ENCODE measurements at places on chromosomes 4 and X. TPM values are rescaled to one million over a fixed set of nuclear protein-coding genes. Genes with fewer than 3 reads are reported as not detected.

FABP2 gene
- not detected for total RNA-seq

FDCSP gene
- total RNA-seq = not detected

IL9R gene
- not detected for total RNA-seq

WDR17 gene
- 1.4 TPM for total RNA-seq

CBR4 gene
- 17.4 TPM for total RNA-seq

SH3BP2 gene
- 25.0 TPM for total RNA-seq

PNCK gene
- 7.8 TPM for total RNA-seq

HCCS gene
- total RNA-seq = 52.5 TPM

FGB gene
- 1.8 TPM for total RNA-seq

PAGE2B gene
- total RNA-seq = not detected

TKTL1 gene
- 9.7 TPM for total RNA-seq

ATOH1 gene
- not detected for total RNA-seq

LRRC66 gene
- total RNA-seq = 0.50 TPM

DCAF8L2 gene
- not detected for total RNA-seq

RENBP gene
- total RNA-seq = 14.0 TPM

NDNF gene
- 0.50 TPM for total RNA-seq

TSPAN7 gene
- total RNA-seq = 123 TPM

MAGEA11 gene
- not detected for total RNA-seq

ACSL4 gene
- total RNA-seq = 41.8 TPM

GRCh38 chrX:44143061-44143602 is 169.9 kb upstream of the NDP start:
- no peak for DNase-seq

- DNase-seq = no peak
These were observed 161.1 kb downstream of the UNC5C start for GRCh38 chr4:95387719-95388118.

- DNase-seq = no peak
These were observed 366.7 kb downstream of the PCDH7 start for GRCh38 chr4:31086756-31087330.

- no peak for DNase-seq
These were observed 50.5 kb downstream of the CT47B1 start for GRCh38 chrX:120825146-120825545.

- DNase-seq = no peak
These were observed 26.5 kb upstream of the FUNDC1 start for GRCh38 chrX:44569122-44569521.

GRCh38 chrX:147832707-147833348 is 78.9 kb upstream of the FMR1 start:
- no peak for DNase-seq

GRCh38 chr4:104559502-104559901 is 64.8 kb upstream of the CXXC4 start:
- no peak for DNase-seq

- no peak for DNase-seq
These were observed 33.3 kb upstream of the TMEM184C start for GRCh38 chr4:147583876-147584275.

- no peak for DNase-seq
These were observed 10.2 kb downstream of the CRLF2 start for GRCh38 chrX:1202251-1202650.

DNA sequence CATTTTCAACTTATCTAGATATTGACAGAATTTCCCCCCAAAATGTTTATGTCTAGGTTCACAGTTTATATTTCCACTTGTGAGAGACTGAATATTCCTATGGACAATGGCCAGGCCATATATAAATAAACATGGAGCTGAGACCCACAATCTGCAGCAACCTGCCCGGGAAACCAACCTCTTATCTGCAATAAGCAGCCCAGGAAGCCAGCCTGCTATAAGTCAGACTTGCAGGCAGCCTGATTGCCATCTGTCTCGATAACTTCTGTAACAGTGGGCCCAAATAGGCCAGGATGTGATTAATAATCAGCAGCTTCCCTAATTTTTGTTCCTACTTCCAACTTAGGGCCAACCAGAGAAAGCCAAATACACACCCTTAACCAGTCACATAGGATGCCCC is 5.2 kb upstream of the NAP1L5 start:
- DNase-seq = no peak

- DNase-seq = no peak
These were observed 85.2 kb downstream of the PLAC1 start for GRCh38 chrX:134572816-134573682.

GRCh38 chr4:14168919-14169318 is 541.4 kb upstream of the BOD1L1 start:
- peak; percentile 47 for DNase-seq

GRCh38 chrX:39480963-39481362 is 616.8 kb downstream of the BCOR start:
- no peak for DNase-seq

GRCh38 chr4:125187226-125188176 is 127.3 kb upstream of the FAT4 start:
- peak; percentile 45 for DNase-seq

DNA sequence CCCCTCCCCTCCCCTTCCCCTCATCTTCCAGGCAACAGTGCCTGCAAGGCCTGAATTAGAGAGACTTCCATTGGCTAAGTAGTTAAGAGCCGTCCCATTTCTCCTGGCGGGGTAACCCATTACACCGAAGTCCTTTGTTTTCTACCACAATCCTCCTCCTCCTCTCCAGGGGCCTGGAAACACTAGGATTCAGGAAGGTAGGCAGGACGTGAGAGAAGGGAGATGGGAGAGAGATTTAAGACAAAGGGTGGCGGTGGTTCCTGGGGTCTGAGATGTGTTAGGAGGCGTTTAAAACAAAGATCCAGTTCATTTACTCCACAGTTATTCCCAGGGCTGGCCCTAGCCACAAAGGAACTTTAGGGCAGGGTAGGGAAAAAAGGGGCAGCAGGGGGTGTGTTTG is 28.0 kb downstream of the NYX start:
- DNase-seq = no peak

GRCh38 chr4:88158489-88159228 is at the start of gene ABCG2:
ABCG2 (minus strand) TSS chr4:88158639; CDS start chr4:88139995, 18,644 bp downstream.
- peak; percentile 22 for DNase-seq

- peak; percentile 41 for DNase-seq
These were observed 41.1 kb upstream of the WDR1 start for GRCh38 chr4:10157478-10158332.

- no peak for DNase-seq
These were observed 65.8 kb downstream of the ARHGEF6 start for GRCh38 chrX:136714626-136715599.

DNA sequence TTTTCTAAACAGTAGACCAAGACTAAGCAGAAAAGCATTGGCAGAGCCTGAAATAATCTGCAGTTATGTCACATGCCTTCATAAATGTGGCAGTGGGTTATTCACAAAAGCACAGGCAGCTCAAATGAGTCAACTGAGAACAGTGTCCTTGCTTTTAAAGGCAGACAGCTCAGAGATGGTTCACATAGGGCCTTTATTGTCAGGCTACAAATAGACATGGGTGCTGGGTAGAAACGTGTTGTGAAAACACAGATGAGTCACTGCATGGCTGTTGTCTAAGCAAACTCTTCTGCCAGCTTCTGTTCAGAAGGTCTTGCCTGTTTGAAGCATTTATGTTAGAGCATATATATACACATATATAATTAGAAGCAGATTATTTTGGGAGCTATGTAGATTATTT is 118.0 kb downstream of the SLC4A4 start:
- no peak for DNase-seq

- no peak for DNase-seq
These were observed 2.0 kb upstream of the FBXW7 start for GRCh38 chr4:152537881-152538280.

GRCh38 chr4:183765251-183765911 is 106.3 kb downstream of the TRAPPC11 start:
- peak; percentile 77 for DNase-seq

DNA sequence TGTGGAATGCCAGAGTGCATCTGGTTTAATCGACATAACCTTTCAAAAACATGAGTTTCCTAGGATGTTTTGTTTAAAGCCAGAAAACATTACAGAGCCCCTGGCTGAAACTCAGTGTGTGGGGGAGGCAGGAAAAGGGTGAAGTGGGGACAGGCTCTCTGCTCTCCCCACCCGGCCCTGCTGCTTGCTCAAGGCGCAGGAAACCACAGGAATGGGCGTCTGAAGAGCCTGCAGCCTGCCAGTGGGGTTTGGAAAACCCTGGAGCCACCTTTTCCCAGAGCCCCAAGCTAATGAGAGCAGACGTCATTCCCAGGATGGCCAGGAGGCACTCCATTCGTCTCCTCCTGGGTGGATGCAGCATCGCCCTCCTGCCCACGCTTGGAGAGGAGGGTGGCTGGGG is 240.6 kb downstream of the AFAP1 start:
- DNase-seq = no peak

DNA sequence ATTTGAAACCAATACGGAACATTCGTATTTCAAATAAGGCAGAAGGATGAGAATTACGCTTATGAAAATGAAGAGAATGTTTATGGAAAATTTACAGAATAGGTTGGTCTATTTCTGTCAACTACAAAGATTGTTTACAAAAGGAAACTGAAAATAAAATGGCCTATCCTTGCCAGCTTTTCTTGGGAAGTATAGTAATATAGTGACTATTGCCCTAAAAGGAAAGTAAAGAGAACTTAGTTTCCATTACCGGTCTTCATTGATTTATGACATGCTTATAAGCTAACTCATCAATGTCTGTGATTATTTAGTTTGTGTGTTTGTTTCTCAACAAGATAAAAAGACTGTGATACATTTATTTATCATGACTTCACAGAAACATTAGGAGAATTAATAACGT is 2.9 kb upstream of the SPRY1 start:
- no peak for DNase-seq

DNA sequence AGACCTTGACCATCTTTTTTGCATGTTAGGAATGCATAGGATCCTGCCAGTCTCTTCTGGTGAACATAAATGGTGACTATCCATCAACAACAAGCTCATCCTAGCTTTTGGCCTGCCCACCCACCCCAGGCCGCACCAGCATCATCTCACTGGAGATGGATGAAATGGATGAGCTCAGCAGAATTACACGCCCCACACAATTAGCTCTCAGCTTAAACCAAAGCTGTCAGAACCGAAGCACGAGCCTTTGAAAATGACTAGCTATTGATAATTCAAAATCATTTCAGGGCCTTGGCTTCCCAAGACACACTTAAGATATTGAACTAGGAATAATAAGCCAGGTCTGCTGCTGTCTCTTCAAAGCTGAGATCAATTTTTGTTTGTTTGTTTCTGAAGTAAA is 62.5 kb upstream of the MND1 start:
- DNase-seq = peak; percentile 29

- no peak for DNase-seq
These were observed 2.0 kb downstream of the RAPGEF2 start for GRCh38 chr4:159104694-159105414.

DNA sequence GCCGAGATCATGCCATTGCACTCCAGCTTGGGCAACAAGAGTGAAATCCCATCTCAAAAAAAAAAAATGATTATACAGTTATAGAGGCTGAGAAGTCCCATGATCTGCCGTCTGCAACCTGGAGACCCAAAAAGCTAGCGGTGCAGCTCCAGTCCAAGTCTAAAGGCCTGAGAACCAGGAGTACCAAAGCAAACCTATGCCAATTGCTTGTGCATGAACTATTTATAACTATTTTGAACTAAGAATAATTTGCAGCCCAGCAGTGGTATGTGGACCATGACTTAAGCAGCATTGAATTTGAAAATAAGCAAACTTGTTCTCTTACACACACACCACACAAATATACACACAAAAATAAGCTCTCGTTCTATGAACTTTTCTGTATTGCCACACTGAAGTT is 51.8 kb downstream of the TASL start:
- no peak for DNase-seq
